ENCODE measurements at places on chromosomes 16 and 17.

DNA sequence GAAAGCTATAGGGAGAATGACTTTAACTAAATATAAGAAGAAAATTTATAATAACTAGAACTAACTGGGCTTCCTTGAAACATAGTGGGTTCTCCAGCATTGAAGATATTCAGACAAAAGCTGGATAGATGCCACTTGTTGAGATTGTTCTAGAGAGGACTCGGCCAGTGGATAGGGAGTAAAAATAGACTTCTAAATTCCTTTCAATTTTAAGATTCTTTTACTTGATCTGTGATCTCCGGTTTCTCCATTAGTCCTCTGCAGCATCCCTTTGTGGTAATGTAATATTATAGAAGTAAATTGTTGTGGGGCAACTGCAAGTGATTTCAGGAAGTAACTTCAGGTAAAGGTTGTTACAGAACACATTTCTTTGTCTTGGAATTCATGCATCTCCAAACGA, 10.3 kb upstream of the RARA start:
- no peak for DNase-seq

- no peak for DNase-seq
Measured at GRCh38 chr16:10556236-10556635, 24.2 kb downstream of the EMP2 start.

- no peak for DNase-seq
Measured at GRCh38 chr16:57603115-57604024, 25.1 kb upstream of the ADGRG1 start.

DNA sequence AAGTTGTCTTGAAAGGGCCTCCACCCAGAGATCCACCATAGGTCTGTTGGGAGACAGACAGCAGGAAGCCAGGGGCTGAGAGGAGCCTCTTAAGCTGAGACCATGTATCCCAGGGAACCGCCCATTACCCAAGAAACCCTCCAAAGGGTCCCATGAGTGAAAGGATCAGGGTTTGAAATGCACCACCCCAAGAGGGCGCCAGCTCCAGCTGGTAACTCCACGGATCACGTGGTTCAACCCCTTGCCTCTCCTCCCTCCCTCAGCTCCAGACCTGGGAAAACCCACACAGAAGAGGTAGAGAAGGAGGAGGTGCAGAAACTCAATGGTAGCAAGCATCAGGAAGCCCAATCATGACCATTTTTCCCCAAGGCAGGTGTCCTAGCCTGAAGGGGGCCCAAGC, 148.7 kb downstream of the AIPL1 start:
- no peak for DNase-seq

- no peak for DNase-seq
Measured at GRCh38 chr16:75088216-75088615, 28.4 kb downstream of the LDHD start.

DNA sequence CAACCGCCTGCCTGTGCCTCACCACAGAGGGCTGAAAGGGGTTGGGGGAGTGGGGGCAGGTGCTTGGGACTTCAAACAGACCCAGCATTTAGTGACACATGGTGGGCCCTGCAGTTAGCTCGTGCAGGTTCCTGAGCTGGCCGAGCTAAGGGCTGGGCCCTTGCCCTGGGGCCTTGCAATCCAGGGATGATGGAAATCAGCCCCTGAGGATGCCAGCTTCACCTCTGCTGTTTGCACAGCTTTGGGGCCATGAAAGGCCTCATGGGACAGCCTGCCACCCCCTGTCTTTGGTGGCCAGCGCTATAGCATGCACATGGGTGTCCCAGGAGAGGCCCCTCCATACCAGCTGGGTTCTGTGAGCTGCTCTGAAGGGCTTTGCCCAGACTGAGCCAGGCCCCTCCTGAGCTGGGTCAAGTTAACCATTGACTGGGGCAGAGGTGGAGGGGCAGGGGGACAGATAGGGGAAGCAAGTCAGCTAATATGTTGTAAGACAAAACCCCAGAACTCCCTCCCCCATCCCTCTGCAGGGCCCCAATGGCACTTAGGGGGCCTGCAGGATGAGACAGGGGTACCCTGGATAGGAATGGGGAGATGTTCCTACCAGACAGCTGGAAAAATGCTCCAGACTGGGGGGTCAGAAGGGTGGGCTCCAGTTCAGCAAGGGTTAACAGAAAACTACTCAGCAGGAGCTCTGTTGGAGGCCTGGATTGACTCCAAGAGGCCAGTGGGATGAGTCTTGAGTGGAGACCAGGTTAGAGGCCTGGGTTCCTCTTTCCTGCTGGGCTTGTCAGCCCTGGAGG, 692 bp downstream of the PRR15L start:
- no peak for DNase-seq

GRCh38 chr17:77579682-77580081, 378.8 kb upstream of the TNRC6C start:
- DNase-seq = no peak

DNA sequence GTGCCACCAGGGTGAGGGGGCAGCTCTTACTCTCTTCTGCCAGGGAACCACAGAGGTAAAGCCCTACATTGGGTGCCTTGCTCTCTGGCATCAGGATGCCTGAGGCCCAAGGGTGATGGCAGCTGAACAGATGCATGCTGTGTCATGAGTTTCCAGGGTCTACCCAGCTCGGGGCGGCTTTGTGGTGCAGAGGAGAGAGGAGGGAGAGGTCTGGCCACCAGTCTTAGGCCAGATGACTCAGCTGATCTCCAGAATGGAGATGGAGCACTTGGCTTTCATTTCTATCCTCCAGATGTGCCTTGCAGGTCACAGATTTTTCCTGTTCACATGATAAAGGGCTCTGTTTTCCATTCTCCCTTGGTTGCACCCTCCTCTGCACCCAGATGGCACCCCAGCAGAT, 23.6 kb upstream of the USP22 start:
- DNase-seq = no peak

DNA sequence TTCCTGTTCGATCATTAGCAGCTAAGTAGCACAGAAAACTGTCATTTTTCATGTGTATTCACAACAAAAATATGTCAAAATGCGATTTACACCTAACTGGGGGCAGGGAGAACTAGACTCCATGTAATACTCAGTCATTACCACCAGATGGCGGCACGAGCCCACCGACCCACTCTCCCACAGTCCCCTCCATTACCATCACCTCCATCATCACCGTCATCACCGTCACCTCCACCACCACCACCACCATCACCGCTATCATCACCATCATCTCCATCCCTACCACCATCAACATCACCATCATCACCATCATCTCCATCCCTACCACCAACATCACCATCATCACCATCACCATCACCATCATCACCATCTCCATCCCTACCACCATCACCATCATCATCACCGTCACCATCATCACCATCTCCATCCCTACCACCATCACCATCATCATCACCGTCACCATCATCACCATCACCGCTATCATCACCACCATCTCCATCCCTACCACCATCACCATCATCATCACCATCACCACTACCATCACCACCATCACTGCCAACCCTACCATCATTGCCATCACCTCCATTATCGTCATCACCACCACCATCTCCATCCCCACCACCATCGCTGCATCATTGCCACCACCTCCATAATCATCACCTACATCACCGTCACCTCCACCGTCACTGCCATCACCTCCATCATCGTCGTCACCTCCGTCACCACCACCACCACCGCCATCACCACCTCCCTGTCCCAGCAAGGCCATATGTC, 14.4 kb downstream of the NDUFAF8 start:
- no peak for DNase-seq

DNA sequence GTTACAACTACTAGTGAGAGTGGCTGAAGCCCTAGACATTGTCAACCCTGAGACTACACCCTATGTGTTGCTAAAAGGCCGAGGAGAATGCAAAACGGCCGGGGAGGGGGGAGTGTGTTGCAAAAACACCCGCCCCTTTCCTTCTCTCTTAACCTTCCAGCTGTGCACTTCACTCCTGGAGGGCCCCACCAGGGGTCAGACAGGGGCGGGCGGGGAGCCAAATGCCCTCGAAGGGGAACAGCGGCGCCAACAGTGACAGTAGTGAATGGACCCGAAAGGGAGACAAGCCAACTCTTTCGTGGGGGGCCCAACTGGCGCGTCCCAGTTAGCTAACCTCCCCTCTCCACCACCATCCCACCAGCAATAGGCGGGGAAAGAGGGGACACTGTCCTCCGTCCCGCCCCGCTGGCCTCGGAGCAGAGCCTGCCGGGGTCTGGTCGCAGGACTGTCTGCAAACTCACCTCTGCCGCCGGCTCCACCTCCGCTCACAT, 352 bp downstream of the MARF1 start:
- peak; percentile 43 for DNase-seq

GRCh38 chr17:67481808-67482207, 104.7 kb downstream of the PITPNC1 start:
- no peak for DNase-seq

DNA sequence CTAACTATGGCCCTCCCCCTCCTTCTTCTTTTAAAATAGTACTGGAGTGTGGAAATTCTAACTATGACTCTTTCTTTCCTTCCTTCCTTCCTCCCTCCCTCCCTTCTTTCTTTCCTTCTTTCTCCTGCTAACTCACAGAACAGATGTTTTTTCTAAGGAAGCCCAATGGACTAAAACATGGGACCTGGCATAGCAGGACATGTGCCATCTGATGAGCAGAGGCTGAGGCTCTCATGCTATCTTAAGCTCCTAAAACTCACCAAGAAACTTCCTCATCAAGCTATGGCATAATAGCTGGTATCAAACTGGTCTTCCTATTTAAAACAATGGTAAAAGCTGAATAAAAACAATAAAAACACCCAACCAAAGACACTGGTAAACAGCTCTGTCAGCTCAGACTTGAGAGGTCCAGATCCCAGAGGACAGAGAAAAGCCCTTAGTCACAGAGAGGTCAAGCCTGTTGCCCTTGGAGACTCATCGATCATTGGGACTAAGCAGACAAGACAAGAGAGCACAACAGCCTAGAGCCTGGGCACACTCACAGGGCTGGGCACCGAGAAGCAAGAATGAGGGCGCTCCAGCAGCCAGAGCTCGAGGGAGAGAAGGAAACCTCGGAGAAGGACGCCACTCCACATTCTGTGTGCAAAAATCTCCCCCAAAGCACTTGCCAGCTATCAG, 27.6 kb downstream of the SLC38A10 start:
- DNase-seq = no peak

DNA sequence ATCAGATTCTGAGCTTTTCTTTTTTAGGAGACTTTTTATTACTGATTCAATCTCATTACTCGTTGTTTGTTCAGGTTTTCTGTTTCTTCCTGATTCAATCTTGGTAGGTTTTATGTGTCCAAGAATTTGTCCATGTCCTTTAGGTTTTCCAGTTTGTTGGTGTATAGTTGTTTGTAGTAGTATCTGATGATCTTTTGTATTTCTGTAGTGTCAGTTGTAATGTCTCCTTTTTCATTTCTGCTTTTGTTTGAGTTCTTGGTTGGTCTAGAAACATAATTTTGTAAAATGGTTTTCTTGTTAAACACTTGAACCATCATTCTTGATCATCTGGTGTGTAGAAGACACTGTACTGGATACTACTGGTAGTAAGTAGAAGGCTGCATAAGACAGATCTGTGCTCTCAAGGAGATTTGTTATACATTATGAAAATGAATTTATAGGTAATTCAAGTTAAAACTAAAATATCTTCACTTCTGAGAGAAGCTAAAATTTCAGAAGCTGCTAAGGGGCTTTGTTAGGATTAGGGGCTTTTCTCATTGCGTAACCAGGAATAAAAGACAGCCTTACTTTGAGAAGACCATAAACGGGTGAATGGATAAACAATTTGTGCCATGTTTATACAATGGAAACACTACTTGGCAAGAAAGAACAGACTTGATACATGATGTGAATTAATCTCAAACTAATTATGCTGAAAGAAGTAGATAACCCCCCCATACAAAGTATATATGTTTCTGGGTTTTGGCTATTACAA, 44.0 kb downstream of the NSRP1 start:
- DNase-seq = no peak

- DNase-seq = no peak
Measured at GRCh38 chr16:78513838-78514237, 414.4 kb downstream of the WWOX start.

GRCh38 chr16:88339930-88340754, 42.6 kb upstream of the ZNF469 start:
- DNase-seq = no peak

GRCh38 chr16:15880434-15881308, 7.7 kb downstream of the CEP20 start:
- no peak for DNase-seq

DNA sequence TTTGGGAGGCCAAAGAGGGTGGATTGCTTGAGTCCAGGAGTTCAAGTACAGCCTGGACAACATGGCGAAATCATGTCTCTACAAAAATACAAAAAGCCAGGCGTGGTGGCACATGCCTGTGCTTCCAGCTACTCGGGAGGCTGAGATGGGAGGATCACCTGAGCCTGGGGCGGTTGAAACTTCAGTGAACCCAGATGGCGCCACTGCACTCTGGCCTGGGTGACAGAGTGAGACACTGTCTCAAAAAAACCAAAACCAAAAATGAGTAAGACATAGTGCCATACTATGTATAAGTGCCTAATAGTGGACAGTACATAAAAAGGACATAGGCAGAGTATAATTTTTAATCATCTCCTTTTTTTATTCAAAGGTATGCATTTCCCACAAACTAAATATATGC, 4.0 kb downstream of the CTC1 start:
- DNase-seq = no peak

- DNase-seq = no peak
Measured at GRCh38 chr17:38711792-38712571, 6.9 kb downstream of the MLLT6 start.

- DNase-seq = no peak
Measured at GRCh38 chr17:11853321-11854151, 143.7 kb downstream of the ZNF18 start.

DNA sequence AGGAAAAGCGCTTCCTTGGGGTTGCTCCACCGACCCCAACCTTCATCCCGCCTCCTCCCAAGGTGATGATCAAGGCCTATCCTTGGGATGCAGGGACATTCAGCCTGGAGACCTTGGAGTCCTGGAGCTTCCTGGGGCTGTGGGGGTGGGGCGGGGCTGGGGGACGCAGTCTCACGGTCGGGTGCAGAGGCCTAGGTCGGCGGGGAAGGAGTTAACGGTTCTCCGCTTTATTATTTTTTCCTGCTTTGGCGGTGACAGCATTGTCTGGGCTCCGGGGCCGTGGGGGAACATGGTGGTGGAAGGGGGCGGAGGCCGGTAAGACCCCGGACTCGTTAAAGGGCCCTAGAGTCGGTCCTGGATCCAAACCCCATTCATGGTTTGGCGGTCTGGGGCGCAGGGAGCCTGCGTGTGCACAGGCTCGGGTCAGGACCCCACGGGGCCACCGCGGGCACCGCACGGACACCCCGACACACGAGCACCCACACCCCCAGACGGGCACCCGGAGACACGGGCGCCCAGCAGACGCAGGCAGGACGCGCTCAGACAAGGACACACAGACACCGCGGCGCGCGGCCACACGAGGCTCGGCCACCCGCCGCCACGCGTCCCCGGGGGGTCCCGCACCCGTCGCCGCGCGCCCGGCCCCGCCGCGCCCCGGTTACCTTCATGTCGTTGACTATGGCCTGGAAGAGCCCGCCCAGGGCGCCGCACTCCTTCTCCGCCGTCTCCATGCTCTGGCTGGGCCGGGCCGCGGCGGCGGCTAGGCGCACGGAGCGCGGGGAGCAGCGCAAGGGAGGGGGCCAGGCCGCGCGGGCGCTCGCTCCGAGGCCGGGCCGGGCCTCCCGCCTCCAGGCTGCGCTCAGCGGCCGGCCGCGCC, 554 bp downstream of the MTSS2 start:
- DNase-seq = no peak
